Thymus (tissue), 14 donors: ENCODE measurements at places on chromosomes 11 and 22. TPM values are rescaled to one million over a fixed set of nuclear protein-coding genes. Genes with fewer than 3 reads are reported as not detected.

OR51B2 gene
- total RNA-seq = not detected

LINC01488 gene
- not detected for total RNA-seq

GLYATL2 gene
- total RNA-seq = 0.19 TPM

RAB38 gene
- 9.9 TPM for total RNA-seq

EXT2 gene
- 20.2 TPM for total RNA-seq
